ENCODE measurements at places on chromosomes 7 and 10.

DNA sequence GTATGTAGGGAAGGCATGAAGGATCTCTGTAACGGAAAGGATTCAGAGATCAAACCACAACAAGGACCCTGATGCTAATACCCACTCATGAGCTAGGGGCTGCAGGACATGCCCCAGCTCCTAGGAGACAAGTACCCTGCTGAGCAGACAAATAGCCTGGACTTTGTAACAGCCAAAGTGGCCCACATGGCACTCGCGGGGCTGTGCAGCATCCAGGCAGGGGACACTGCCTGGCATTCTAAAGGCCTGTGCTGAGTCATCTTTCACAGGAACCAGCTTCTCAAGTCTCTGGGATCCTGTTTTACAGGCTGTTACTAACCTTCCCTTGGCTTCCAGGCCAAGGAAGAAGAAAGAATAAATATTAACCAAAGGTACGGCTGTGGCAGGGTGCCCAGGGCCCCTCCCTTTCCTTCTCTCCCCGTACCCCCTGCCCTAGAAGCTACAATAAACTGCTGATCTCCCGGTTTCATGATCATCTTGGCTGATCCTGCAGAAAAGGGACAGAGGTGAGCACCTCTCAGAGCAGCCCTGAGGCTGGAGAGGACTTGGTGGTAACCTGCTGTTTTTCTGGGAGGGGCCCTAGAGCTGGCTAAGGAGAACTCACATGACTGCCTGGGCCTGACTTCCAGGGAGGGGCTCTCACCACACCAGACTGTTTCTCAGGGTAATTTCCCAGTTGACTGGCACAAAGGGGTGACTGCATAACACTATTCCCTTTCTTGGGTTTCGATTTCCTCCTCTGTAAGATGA lies 4.2 kb upstream of the RPEL1 start:
- no peak for DNase-seq

DNA sequence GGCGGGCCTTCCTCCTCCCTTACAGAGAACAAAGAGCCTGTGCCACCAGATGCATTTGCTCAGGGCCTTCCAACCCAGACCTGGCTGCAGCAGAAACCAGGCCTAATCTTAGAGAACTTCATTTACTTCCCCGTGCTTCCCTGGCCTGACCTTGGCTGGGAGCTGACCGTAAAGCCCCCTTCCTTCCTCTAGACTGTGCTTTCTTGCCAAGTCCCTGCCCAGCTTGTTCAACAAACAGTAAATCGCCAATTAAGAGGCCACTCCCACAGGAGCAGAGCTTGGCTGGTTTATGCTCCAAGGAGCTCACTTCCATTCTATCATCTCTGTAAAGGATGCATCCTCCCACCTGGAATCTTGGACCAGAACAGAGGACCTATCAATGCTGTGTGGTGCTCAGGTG lies 110.9 kb downstream of the COL13A1 start:
- no peak for DNase-seq

DNA sequence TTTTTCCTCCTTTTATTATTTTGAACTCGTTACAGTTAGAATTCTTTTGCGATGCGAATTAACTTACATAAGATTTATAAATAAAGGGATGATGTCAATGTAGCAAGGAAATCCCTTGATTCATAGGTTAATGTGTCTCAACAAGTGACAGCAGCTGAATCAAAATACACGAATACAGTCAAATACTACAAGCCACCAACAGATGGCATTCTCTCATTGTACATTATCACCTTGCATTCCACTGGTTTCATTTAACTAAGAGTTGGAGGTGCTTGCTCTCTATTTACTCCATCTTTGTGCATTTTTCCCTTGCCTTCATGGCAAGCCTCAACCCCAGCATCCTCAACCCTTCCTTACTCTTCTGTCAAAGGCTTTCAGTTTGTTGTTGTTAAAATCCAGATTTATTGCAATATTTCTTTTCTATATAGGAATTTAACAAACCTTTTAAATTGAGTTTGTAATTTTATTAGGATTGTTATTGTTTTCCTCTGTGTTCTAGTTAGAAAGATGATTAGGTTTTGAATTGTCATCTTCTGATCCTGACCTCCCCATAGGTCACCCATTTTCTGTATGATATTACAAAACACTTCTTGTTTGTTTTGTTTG lies 78.3 kb downstream of the SLC25A40 start:
- peak; percentile 25 for DNase-seq

DNA sequence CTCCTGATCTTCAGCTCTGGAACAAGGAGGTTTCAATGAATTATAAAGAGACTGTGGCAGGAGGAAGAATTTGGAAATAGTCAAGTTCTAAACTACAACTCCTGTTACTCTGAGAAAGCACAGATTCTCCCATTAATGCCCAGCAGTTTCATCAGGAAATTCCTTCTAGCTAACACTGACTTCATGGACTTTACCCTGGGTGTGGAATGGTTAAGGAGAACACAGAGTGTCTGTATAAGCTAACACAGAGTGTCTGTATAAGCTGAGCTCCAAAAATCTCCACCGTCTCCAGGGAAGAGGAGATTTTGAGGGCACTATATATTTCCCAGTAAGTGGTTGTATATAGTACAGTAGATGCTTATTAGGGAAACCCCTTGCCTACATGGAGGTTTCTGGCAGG lies 675.5 kb downstream of the XPNPEP1 start:
- no peak for DNase-seq

DNA sequence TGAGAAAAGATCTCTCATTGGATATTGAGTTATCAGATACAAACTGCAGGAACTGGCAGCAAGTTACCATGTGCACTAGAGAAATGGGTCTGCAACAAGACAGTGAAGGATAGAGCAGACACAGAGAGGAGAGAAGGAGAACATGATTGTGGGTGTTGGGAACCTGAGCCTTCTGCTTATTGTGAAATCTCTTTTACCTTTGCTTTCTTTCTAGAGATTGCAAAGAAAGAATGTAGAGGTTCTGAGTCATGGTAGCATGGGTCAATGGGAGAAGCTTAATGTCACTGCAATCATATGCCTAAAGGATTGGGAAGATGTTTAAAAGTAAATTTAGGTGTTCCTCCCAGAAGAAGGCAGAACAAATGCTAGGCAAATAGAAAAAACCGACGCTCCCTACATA lies 821.4 kb downstream of the CCSER2 start:
- no peak for DNase-seq

GRCh38 chr10:114631666-114632417 lies 26.2 kb downstream of the ABLIM1 start:
- DNase-seq, result no peak

Data from NCI-H2029 treated with DMSO at 0.1 percent for 48 hours (cell line).